Activated CD4-positive, alpha-beta memory T cell treated with anti-CD3 and anti-CD28 coated beads for 36 hours (primary cell): ENCODE measurements at places on chromosomes 13 and 19.

DNA sequence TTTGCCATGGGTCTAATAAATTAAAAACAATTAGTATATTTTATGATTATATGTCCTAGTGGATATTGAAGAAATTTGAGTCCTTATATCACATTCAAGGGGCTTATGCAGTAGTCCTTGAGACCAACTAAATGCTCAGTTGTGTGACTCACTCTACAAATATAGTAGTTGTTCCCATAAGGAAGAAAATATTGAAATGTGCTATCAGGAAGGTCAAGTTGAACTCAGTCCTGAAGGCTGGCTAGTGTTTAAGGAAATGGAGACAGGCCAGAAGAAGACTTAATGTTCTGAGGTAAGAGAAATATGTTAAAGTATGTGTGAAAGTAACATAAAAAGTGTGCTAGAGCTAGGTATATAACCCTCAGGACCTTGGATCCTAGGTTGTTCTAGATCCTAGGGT is 766.1 kb upstream of the GPC6 start:
- DNase-seq: no peak

- DNase-seq: peak; percentile 69
These were observed 83.6 kb upstream of the ARHGEF7 start for GRCh38 chr13:111031531-111031961.

DNA sequence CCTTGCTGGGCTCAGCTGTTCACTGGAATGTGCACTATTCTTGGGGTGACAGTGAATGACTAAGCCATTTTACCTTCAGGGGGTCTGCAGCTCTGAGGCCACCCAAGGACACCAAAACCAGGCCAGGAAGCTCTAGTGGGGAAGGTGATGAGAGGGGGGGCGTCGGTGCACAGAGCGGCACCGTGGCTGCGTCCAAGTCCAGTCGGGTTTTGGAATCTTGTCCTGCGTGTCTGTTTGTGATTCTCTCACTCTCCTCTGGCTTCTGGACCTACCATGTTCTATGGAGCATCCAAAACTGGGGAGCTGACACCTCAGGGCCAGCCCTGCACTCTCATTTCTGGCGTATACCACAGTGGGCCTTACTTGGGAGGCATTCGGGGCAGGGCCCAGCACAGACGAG is 92.1 kb downstream of the RGCC start:
- no peak for DNase-seq

GRCh38 chr13:41700790-41701310 is 243.5 kb downstream of the RGCC start:
- no peak for DNase-seq

DNA sequence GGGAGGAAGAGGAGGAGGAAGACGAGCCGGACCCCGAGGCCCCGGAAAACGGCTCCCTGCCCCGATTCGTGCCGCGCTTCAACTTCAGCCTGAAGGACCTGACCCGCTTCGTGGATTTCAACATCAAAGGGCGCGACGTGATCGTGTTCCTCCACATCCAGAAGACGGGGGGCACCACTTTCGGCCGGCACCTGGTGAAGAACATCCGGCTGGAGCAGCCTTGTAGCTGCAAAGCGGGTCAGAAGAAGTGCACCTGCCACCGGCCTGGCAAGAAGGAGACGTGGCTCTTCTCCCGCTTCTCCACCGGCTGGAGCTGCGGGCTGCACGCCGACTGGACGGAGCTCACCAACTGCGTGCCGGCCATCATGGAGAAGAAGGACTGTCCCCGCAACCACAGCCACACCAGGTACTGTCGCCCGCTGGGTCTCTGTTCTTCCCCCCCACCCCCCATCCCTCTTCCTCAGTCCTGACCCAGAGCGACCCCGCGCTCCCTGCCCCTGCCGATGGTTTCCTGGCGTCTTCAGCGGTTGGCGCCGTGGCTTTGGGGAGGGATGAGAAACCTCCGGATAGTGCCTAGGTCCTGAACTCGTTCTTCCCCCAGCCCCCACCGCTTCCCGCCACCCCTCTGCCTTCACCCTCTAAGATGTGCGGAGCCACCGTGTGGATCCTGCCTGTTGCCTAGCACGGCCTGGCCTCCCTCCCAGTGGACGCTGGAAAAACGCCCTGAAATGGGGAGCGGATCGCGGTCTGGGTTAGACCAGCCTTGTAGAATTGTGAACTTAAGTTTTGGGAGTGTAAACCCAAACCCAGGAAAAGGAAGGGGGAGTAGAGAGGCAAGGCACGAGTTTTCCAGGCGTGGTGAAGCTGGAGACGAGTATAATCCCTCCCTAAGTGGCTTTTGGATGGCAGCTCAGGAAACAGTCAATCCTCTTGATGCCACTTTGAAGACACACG is 1.5 kb downstream of the HS6ST3 start:
- no peak for DNase-seq

GRCh38 chr13:37143911-37144310 is 38.4 kb upstream of the CSNK1A1L start:
- DNase-seq: no peak

GRCh38 chr13:45422731-45423292 is 4.6 kb upstream of the SLC25A30 start:
- DNase-seq: no peak

GRCh38 chr19:21094347-21095025 is 12.5 kb downstream of the ZNF714 start:
- DNase-seq: no peak

DNA sequence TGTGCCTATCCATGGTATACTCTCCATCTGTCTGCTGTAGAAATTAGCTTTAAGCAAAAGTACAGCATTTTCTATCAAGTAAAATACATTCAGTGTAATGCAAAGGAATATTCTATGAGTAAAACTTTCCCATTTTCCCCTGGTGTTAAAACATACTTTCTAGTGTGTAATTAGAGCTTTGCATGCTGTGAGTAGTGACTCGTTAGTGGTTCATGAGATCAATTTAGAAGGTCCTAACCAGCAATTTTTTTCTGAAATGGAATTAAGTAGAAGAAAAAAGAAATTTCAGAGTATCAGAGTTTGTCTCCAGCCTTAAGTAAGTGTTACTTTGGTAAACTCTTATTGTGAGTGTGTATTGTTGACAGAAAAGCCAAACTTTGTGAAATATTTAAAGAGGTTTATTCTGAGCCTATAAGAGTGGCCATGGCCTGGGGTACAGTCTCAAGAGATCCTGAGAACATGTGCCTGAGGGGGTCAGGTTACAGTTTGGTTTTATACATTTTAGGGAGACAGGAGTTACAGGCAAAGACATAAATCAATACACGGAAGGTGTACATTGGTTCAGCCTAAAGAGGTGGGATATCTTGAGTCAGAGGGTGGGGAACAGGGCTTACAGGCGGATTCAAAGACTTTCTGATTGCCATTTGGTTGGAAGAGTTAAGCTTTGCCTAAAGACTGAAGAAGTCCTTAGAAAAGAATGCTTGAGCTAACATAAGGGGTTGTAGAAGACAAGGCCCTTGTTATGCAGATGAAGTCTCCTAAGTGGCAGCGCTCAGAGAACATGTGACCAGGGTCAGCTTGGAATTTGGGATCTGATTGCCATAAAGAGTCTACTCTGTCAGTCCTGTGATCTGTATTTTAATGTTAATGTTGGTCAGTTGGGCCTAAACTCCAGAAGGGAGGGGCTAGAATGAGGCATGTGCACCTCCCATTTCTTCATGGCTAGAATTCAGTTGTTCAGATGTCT is 25.5 kb downstream of the FAM187B start:
- DNase-seq: no peak

DNA sequence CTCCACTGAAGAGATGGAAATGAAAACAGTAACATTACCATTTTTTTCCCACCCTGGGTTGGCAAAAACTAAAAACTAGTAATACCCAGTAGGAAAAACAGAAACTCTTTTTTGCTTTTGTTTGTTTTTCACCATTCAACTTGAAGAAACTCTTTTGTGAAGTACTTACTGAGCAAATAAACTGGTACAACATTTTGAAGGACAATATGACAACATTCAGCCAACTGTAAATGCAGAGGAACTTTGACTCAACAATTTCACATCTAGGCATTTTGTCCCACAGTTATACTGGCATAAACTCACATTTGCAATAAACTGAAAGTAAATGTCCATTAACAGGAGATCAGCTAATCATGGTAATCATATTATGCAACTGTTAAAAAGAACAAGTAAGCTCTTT is 152.5 kb downstream of the RNF17 start:
- no peak for DNase-seq

DNA sequence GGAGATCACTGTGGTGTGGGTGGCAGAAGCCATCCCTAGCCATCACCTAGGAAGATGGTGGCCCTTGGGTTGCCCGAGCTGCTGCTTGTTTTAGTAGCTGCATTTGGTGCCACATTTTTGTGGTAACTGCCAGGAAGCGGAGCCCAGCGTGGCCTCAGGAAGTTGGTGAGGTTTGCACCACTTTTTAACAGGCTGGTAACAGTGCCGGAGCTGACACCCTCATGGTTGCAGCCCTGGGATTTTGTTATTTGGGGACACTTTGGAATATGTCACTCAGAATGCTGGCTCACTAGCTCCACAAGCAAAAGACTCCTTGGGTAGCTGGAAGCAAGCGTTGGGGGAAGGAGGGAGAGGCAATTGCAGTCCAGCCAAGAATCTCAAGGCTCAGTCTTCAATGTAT is 22.1 kb downstream of the ACTN4 start:
- DNase-seq: peak; percentile 67
